ENCODE measurements at places on chromosomes 7 and 10.
A peak's percentile ranks its signal among the peaks of the same experiment; 100 is the strongest.

- no peak for DNase-seq
These were observed 10.7 kb downstream of the SUV39H2 start for GRCh38 chr10:14889318-14889717.

- DNase-seq: no peak
These were observed 5.7 kb downstream of the FAM53B start for GRCh38 chr10:124738441-124738840.

DNA sequence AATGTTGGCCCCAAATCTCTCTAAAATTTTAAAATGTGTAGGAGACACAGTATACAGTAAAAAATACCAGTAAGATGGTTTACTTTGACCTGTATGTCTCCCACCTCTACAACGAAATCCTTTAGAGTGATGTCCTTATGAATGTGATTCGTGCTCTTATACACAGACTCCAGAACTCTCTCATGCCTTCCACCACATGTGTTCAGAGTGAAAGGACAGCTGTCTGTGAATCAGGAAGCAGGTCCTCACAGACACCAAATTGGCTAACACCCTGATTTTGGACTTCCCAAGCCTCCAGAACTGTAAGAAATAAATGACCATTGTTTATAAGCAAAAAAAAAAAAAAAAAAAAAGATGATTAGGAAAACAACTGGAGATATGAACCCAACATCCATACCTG is 35.2 kb downstream of the RNF133 start:
- no peak for DNase-seq

- no peak for DNase-seq
These were observed 80.9 kb downstream of the NEURL1 start for GRCh38 chr10:103574097-103575061.

DNA sequence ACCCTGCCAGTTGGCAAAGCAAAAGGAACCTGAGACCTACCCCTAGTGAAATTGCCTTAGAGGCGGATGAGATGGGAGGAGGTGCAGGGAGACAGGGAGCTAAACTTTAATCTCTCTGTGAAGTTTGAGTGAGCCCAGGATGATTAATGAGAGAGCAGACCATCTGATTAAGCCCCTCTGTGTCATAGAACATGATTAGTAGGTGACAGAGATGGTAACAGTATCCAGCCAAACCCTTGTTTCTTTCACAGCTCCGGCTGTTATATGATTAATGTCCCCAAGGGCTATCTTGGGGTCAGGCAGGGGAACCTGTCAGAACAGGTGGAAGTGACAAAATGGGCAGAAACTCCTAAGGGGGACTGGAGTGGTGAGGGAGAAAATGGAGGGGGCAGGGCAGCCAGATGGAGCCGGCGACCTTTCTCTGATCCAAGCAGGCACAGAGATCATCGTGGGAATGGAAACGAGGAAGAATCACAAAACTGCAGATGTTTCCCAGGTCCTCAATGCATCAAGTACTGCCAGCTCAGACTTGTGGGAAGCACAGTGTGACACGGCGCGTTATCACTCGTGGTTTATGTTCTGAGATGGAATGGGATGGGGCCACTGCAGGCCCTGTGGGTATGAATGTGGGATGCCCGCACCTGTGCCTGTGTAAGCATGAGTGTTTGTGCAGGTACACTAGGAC is 684.2 kb downstream of the LRMDA start:
- no peak for DNase-seq

DNA sequence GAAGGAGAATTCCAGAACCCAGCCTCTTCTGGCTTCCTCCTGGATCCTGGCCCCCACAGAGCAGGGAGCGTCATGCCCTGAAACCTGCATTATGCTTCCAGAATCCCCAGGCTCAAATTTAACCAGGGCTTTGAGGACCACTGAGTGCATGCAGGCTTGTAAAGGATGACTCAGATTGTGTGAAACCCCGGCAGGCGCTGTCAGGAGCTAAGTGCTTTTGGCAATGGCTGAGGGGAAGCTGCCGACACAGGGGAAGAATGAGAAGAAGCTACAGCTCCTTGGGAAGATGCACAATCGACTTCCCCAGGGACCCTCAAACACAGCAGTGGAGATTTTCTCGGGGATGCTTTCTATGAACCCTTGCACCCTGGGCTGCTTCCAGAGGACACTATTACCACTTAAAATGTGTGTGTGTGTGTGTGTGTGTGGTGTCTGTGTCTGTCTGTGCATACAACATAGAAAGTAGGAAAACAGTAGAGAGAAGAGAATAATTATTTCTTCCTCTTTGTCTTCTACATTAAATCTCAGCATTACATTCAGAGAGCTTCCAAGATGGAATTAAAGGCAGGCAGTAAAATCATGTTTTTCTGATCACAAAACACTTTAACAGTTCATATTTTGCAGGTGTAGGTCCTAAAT is 183.5 kb upstream of the INHBA start:
- no peak for DNase-seq

DNA sequence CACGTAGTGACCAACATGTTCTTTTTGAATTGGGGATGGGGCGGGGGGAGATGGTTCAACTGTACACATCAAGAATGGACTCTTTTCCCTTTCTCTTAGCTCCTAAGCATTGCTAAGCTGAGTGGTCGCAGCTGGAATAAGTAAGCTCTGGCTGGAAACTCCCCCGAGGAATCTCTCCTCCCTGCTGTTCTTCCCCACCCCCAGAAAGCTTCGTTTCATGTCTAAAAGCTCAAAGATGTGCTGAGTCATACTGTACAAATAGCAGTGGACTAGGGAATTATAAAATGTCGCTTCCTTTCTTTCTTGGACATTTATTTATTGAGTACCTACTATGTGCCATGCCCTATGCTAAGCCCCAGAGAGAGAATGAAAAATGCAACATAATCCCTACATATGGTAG is 191.1 kb upstream of the ADO start:
- DNase-seq: no peak

- DNase-seq: no peak
These were observed 105.8 kb downstream of the ZWINT start for GRCh38 chr10:56255298-56255697.

- no peak for DNase-seq
These were observed 30.1 kb upstream of the ZNRF2 start for GRCh38 chr7:30254248-30254647.

- DNase-seq: peak; percentile 33
These were observed 9.1 kb upstream of the PAX2 start for GRCh38 chr10:100736144-100736808.

DNA sequence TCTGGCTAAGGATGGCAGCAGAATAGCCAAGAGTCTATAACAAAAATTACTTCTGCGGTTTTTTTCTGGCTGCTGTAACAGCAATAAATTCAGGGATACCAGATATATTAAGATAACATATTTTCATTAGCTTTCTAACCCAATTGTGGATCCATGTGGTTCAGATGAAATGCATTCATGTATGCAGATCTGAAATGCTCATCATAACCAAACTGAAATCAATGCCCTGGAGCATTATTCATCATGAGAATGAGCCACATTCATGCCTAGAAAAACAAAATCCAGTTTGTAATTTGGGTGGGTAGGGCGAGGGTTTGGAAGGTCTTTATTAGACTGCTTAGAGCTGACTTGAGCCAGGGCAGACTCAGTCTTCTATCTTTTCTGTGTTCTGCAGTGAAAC is 69.8 kb upstream of the SEMA3A start:
- no peak for DNase-seq

DNA sequence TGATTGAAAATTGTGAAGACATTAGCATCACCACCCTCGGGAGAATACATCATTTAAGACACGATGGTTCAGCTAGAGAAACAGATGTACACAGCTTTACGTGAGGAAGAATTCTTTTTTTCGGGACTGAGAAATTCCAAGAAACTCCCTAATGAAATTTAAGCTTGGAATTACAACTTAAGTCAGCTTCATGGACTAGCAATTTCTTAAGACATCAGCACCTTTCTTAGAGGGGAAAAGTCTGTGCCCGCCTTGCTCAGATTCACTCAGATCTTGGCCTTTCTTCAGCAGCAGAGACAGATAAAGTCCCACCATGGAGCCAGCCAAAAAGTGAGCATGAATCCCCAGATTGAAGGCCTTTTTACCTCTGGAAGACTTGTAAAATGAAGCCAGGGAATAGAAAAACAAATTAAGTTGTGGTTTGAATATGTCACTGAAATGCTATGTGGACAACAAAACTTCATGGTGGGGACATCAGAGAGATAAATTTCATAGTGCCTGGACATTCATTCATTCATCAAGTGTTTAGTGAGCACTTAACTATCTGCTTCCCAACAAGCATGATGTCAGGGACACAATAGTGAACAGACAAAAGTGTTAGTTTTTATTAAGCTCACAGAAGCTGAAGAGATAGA is 32.1 kb downstream of the PRKG1 start:
- DNase-seq: no peak

- no peak for DNase-seq
These were observed 55.7 kb downstream of the NEBL start for GRCh38 chr10:20841419-20841818.

DNA sequence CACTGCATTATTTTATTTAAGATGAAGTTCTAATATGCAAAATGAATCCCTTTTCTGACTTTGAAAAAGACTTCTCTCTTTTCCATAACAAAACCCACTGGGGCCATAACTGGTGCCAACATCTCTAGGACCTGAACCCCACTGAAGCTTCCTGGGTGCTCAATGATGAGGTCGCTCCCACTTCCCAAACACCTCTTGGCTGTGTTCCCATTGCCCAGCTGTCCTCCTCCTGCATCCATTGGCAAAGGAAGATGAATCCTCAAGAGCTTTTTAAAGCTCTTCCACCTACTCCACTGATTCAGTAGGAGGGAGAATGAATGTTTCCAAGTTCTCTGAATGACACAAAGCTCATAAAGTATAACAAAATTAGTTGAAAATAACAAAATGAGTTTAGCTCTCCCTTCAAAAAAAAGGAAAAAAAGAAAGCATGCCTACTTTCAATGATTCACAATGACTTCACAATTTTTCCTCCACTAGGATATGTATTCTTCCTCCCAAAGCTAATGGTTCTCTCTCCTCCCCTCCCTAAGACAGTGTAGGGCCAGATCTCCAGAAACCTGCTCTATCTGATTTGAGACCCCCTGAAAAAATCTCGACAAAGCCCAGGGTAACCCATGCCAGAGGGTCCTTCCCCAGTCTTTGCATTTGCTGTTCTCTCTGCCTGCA is 64.8 kb downstream of the SORBS1 start:
- no peak for DNase-seq

DNA sequence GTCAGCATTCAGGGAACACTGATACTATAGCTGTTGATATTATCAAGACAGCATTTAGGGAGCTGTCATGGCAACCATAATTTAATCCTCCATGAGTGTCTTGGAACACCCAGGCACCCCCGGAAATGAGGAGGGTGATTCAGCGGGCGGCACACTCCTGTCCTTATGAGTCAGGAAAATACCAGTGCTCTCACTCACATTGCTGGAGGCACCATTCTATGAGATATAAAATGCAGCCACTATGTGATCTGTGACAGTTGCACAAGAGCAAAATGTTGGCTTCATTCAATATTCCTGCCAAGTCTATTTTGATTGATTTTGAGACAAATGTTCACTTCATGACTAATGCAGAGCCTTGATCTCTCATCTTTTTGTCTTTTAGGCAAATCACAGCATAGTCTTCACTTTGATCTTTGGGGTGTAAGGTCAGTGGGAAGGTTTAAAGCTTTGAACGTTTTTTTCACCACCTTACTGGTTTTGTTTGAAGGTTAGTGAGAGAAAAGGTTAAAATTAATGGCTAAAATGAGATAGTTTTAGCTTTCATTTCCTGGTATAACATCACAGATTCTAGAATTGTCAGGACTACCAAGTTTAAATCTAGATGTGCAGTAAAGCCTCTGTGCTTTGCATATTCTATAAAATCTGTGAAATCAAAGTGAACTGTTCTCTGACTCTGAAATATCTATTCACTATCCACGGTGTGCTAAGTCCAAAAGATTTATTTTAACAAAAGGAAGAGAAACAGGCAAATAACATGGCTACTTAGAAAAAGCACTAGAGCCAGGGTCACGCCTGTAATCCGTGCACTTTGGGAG is 12.4 kb upstream of the ARHGAP12 start:
- no peak for DNase-seq

DNA sequence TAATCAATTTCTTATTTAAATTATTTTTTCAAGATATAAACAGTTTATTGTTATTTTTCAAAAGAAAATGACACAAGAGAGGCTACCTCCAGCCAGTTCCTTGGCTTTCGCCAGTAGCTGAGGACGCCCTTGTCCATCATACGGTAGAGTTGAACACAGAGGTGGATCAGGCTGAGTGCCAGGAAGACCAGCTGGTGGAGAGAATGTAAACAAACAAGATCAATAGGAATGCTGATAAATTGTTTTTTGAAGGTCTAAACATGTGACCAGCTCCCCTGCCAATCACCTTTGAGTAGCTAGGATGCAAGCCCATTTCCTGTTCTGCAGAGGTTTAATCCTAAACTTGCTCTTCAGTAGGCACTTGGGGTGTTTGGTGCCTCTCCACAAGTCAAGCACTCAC is 138.9 kb downstream of the PKD1L1 start:
- DNase-seq: no peak

GRCh38 chr7:135802697-135803096 is 54.1 kb upstream of the FAM180A start:
- DNase-seq: no peak

DNA sequence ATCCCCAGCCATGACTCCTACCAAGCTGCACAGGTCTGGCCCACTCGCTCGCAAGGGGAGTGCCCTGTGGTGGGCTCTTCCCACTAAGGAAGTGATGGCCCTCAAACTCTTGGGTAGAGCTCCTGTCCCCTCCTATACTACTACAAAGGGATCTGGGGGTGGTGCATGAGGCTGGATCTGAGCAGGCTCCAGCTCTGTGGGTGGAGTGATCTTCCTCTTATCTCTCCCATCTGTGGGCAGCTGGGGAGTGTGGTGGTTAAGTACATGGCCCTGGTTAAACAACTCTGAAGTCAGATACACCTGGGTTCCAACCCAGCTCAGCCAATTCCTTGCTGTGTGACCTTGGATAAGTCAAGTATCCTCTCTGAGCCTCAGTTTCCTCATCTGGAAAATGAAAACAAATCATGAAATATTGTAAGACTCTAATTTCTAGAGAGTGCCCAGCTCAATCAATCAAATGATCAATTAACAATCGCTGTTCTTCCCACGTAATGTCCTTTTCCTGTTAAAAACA is 17.4 kb downstream of the DDIT4 start:
- DNase-seq: no peak

All from posterior cingulate gyrus (tissue), 11 donors.